Activated CD4-positive, alpha-beta T cell treated with anti-CD3 and anti-CD28 coated beads, Interleukin-2, amount 50 U/mL, for 4 hours (primary cell): ENCODE measurements at places on chromosomes 1 and 21.

DNA sequence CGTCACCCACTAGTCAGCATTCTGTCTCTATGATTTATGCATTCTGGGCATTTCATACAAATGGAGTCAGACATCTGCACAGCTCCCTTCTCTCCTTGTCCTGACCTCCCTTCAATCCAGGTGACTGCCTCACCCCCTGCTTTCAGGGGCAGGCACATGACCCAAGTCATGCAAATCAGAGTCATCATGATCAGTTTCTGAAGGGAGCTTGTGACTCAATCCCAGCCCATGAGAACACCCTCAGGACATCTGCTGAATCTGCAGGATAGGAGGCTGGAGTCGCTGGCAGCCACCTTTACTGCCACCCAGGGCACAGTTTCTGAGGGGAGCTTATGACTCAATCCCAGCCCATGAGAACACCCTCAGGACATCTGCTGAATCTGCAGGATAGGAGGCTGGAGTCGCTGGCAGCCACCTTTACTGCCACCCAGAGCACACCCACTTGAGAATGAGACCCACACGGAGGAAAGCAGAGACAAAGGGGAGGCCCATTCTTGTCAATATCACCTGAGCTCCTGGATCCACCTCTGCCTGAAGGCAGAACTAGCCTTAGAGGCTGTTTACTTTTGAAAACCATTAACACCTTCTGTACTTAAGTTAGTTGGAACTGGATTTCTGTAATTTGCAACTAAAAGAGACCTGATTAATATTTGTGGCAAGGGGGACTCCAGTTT, 62.3 kb upstream of the SLC25A33 start:
- DNase-seq = no peak

- DNase-seq = peak; percentile 57
These were observed 65.5 kb downstream of the NID1 start for GRCh38 chr1:235999259-235999925.

GRCh38 chr21:36640721-36641244, 58.1 kb upstream of the SIM2 start:
- no peak for DNase-seq

- DNase-seq = no peak
These were observed 1.2 kb downstream of the SMIM1 start for GRCh38 chr1:3773572-3774275.

- no peak for DNase-seq
These were observed 412.5 kb upstream of the ADAMTS5 start for GRCh38 chr21:27379354-27379753.

DNA sequence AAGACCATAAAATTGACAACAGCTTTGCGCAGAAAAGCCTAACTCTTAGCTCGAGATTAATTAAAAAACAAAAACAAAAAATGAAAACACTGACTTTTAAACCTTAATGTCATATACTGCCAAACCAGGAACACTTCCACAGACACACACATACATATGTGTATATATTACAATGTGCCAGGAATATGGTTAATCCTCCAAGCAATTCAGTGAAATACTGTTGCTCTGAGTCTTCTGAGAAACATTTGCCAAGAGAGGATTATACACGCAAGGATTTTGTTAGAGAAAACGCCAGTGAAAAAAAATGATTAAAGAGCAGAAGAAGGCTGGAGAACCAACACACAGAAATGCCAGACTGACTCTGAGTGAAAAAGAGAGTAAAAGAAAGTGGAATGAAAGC, 116.7 kb upstream of the CHRM3 start:
- DNase-seq = no peak

GRCh38 chr1:31936981-31937299, 1.2 kb downstream of the PTP4A2 start:
- DNase-seq = no peak

DNA sequence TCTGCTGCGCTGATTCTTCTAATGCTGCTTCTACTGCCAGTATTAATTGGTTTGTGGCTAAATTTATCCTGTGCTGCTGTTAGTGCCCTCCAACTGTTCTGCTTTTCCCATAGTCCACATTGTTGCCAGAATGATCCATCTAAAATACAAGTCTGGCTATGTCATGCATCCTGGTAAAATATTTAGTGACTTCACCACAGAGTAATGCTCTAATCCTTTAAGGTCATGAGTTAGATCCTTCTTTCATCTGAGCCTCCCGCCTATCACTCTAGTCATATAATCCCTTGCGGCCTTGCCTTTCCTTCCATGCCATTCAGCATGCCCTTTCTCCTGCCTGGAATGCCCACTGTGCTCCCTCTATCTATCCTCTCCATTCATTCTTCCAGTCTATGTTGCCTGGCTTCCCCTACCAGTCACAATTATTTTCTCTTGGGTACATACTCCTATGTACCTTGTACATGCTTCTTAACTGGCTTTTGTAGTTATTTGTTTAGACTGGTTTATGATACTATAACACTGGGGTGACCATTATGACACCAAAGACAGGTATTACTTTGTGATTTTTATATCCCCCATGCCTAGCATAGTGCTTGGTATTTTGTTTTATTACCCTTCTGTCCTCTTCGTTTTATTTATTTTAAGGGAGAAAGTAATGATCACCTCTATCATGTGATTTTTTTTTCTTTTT, 144.0 kb downstream of the MAGI3 start:
- no peak for DNase-seq

- no peak for DNase-seq
These were observed 106.7 kb downstream of the MIS18A start for GRCh38 chr21:32172106-32172505.

- DNase-seq = no peak
These were observed 44.4 kb upstream of the KIF26B start for GRCh38 chr1:245110406-245110805.

- DNase-seq = no peak
These were observed 152.5 kb downstream of the TIAM1 start for GRCh38 chr21:31191553-31191952.

- no peak for DNase-seq
These were observed 1.8 kb downstream of the ALPL start for GRCh38 chr1:21510885-21511578.

DNA sequence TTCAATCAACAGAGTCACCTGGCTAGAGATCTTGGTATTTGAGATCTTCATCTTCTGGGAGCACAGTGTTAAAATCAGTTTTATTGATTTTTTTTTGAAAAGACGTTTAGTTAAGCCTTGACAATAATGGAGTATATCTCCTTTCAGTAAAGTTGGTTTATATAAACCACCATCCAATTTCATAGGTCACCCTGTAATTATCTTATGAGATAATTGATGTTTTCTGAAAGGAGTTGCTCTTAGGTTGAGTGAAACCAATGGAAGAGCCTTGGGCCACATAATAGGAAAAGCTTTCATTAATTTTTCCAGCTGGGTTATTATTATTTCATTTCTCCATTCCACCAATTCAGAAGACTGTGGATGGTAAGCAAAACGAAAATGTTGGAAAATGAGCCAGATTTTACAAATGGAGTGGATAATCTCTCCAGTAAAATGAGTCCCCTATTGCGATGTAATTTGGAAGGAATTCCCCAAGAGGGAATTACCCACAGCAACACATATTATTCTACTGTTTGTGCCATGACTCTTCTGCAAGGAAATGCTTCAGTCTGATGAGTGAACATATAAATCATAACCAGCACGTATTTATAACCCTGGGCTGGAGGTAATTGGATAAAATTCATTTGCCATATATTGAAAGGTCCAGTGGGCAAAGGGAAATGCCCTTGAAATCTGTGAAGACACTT, 46.2 kb upstream of the TINAGL1 start:
- DNase-seq = no peak

GRCh38 chr1:29830383-29830782, 594.1 kb downstream of the PTPRU start:
- DNase-seq = no peak

GRCh38 chr1:228751360-228752098, 16.2 kb downstream of the RHOU start:
- DNase-seq = no peak

DNA sequence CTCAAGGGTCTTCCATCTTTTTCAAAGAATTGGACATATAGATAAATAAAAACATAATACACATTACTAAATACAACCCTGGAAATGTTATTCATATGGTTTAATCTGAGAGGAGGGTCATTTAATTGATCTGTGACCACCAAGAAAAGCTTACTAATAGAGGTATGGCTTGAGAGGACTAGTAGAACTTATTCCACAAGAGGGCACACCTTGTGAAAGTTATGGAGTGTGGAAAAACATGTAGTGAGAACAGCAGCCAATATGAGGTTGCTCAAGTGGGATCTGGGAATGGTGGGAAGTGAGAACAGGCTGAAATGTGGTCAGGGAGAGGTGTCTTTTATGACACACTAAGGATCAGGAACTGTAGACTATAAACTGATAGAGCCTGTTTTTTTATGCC, 973.5 kb upstream of the B3GALT2 start:
- DNase-seq = no peak

GRCh38 chr1:236343246-236343870, 50.7 kb upstream of the EDARADD start:
- DNase-seq = no peak

DNA sequence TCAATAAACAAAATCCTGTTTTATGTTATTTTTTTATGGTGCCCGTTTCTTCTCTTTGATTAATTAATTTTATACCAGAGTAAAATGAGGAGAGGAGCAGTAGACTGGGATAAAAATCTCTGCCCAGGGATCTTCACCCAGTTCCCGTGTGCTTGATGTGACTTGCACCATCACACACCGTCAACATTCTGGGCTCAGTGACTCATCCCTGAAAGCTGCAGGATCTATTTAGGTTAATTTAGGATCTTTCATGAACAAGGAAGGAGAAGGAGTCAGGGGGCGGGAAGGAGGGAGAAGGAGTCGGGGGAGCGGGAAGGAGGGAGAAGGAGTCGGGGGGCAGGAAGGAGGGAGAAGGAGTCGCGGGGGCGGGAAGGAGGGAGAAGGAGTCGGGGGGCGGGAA, 182.4 kb downstream of the SMYD3 start:
- DNase-seq = no peak

DNA sequence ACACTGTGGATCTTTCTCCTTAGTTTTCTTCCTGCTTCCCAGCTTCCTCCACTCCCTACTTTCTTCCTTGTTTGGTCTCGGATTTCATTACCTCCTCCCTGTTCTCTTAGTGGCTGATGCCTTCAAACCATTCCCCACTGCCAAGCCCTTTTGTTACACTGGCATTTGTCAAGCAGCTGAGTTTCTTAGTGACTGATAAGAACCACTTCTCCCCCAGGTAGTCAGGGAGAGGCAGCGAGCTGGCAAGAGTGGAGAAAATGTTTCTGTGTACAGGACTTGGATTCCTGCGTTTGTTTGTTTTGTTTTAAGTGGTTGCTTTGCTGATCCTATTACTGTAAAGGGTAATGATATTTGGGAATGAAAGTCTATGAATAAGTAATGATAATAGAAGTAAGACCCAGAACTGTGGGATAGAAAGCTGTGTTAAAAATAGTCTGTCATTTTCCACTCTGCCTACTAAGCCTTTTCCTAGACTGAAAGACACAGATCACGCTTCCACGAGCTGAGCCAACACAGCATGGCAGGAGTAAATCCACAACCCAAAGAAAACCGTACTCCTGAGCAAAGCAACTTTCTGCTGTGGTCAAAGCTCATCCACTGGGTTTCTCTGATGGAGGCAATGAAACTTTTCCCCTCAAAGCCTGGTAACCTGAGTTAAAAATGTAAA, 10.1 kb upstream of the SERTAD4 start:
- no peak for DNase-seq

DNA sequence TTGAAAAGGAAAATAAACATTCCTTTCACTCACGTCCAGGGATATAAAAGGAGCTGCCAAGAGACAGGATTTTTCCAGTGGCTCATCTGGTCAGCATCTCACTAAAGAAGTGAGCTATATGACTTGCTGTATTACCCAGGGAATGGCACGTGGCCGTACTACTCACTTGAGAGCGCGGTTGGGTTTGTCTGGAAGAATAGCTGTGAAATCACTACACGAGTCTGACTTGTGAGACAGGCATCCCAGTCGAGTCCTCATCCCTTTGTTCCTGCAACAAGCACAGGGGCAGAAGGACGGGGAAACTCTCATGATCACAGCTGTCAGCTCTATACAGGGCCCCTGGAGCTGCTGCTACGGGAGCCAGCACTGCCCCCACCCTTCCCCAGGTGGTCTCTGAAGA, 17.7 kb downstream of the RGS8 start:
- no peak for DNase-seq

- DNase-seq = no peak
These were observed 42.2 kb downstream of the WDR3 start for GRCh38 chr1:117971777-117972176.

DNA sequence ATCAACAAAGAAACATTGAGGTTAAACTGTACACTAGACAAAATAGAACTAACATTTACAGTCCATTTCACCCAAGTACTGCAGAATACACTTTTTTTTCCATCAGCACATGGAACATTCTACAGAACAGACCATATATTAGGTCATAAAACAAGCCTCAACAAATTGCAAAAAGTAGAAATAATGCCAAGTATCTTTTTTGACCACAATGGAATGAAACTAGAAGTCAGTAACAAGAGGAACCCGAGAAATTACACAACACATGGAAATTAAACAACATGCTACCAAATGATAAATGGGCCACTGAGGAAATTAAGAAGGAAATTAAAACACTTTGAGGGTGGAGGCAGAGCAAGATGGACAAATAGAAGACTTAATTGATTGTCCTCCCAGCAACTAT, 8.4 kb upstream of the C1orf185 start:
- DNase-seq = no peak

GRCh38 chr1:216562383-216562782, 139.1 kb upstream of the USH2A start:
- DNase-seq = no peak
